ENCODE measurements at places on chromosomes 11 and 22. TPM values are rescaled to one million over a fixed set of nuclear protein-coding genes. Genes with fewer than 3 reads are reported as not detected.

The ARAP1 gene
- 88.6 TPM for total RNA-seq

The OR4D5 gene
- not detected for total RNA-seq

The CDKN1C gene
- 3.1 TPM for total RNA-seq

The OR8G1 gene
- total RNA-seq = not detected

The PLAAT5 gene
- not detected for total RNA-seq

The DGCR6 gene
- 0.71 TPM for total RNA-seq

The CRYBB3 gene
- total RNA-seq = not detected

The F2 gene
- total RNA-seq = not detected

The BLID gene
- total RNA-seq = not detected

- DNase-seq = no peak
Measured at GRCh38 chr11:19474954-19475721, 234.4 kb upstream of the E2F8 start.

- no peak for DNase-seq
Measured at GRCh38 chr11:73402834-73403185, 26.6 kb downstream of the RELT start.

GRCh38 chr22:31140746-31141145, 438 bp upstream of the PLA2G3 start:
- no peak for DNase-seq

- no peak for DNase-seq
Measured at GRCh38 chr11:74400606-74401005, 2.4 kb upstream of the PGM2L1 start.

- no peak for DNase-seq
Measured at GRCh38 chr11:65593518-65594414, 1.8 kb downstream of the KCNK7 start.

DNA sequence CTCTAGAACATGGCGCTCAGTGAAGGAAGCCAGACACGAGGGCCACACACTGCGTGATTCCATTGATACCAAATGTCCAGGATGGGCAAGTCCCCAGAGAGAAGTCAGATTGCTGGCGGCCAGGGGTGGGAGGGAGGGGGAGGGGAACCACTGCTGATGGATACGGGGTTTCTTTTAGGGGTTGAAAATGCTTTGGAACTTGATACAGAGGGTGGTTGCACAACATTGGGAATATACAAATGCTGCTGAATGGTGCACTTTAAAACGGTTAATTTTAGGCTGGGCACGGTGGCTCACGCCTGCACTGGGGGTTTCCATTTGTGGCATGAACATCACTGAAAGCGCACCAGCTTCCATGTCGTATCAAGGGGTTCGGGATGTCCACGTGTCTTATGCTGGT, 5.1 kb downstream of the TSPO start:
- DNase-seq = no peak

DNA sequence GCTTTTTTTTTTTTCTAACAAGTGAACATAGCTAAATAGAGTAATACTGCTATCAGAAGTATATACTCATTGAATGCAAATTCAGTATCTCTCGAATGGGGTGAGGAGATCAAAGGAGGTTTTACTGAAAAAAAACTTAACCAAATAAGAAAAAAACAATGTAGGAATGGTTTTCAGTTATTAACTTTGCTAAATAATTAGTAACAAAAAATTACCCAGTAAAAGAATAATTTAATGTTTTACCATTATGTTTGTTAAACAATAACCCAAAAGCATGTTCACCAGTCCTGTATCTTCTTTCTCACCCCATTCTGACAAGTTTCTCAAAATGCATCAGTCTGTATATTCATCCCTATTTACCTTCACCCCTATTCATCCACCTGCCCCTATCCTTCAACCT, 22.6 kb upstream of the CTSC start:
- DNase-seq = no peak

GRCh38 chr22:42604403-42604802, 10.3 kb downstream of the POLDIP3 start:
- DNase-seq = no peak

GRCh38 chr11:107017104-107017432, 1.2 kb downstream of the GUCY1A2 start:
- DNase-seq = no peak

DNA sequence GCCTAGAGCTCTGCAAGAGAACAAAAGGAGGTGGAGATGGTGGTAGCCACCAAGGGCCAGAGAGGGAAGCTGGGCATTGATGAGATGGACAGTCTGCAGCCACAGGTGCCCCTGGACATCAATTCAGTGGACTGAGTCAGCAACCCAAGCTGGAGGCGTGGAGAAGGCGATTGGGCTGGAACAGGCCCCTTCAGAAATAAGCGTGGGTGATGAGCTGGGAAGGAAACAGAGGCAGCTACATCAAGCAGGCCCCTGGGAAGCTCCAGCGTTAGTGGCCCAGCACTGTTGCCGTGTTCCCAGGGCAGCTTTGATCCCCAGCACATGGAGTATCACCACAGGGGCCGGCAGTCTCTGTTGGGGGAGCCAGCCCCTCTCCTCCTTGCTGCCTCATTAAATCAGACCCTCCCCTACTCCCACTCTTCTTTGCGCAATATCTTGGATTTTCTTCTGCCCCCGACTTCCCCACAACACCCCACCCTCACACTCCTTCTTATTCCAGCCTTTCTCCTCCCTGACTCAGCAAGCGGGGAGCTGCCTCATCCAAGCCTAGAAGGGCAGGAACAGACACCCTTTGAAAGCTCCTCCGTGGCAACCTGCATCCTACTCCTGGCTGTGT, 31.7 kb upstream of the OAF start:
- no peak for DNase-seq

DNA sequence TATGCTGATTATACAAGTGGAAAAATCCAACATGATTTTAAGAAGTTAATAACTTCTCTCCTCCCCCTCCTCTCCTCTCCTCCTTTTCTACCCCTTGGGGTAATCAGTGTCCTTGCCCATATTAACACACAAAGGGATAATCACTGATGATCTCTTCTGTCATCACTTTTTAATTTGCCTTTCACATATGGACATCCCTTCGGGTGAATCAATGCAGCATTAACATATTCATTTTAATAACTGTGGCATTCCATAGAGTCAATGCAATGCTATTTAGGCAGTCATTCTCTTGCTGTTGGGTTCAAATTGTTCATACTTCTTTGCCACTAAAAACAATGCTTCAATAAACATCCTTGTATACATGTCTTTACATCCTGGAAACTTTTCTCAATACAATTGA, 42.9 kb upstream of the GLYATL2 start:
- DNase-seq = no peak

DNA sequence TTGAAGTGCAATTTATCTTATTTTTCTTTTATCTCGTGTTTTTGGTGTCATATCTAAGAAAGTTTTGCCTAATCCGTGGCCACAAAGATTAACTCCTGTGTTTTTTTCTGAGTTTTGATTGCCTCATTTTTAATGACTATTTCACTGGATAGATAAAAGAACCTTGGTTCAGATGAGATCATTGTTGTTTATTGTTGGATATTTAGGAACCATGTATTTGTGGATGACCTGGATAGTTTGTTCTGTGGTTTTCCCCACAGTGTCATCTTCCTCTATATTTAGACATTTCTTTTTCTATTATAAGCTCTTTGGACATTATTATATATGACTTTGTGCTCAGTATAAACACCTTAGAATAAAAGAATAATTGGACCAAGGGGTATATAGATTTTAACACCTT, 37.2 kb downstream of the PPP6R3 start:
- DNase-seq = no peak

DNA sequence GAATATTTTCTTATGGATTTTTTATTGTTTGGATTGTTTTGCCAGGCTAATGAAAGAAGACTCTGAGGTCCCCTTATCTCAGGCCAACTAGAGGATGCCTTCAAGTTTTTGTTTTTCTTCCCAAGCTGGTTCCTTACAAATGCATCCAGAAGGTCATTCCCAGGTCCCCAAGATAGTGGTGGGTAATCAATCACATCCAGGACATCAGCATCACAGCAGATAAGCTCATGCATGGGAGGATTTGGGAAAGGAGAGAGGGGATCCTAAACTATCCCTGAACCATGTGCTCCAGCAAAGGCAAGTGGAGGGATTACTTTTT, 20.7 kb downstream of the FZD4 start:
- DNase-seq = no peak

DNA sequence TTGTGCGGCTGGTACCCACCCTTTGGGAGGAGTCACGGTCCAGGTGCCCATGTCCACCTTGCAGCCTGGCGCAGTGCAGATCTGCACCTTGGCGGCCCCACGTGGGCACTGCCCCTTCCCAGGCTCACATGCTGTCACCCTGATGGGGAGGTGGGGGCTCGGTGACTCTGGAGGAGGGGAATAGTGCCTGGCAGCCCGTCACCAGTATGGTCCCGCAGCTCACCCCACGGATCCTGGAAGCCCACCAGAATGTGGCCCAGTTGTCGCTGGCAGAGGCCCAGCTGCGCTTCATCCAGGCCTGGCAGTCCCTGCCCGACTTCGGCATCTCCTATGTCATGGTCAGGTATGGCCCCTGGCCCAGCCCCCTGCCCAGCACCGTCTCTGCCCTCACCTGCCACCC, 5.2 kb downstream of the TRPT1 start:
- DNase-seq = no peak

DNA sequence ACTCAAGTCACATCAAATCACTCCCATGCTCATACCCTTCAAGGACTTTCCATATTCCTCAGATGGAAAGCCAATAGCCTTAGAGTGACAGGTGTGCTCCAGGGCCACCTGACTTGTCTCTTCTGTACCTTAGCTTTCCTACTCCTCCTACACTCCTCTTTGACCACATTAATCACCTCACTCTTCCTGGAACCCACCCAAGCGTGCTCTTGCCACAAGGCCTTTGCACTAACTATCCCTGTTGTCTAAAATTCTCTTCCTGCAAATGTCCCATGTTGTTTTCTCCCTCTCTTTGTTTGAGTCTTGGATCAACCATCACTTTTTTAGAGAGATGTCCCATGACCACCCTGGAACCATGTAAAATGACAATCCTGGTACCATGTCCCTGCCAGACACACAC, 244.1 kb downstream of the AASDHPPT start:
- DNase-seq = no peak

- no peak for DNase-seq
Measured at GRCh38 chr22:25019427-25020184, 67.1 kb downstream of the KIAA1671 start.

DNA sequence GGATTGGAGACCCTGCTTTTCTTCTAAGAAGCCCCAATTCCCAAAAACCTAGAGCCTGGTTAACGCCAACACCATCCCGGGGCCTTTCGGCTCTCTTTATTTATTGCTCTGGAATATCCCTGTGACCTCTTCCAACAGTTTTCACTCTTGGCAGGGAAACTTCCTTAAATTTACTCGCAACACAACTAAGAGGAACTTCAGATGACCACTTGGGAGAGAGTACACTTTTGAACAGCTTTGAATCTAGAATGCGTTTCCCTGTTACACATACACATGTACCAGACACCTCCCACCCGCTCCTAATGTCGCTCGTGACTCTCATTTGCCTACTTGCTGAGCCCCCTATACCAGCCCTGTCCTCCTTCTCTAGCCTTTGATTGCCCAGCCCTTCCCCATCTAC, 19.4 kb downstream of the TUBA8 start:
- DNase-seq = no peak

DNA sequence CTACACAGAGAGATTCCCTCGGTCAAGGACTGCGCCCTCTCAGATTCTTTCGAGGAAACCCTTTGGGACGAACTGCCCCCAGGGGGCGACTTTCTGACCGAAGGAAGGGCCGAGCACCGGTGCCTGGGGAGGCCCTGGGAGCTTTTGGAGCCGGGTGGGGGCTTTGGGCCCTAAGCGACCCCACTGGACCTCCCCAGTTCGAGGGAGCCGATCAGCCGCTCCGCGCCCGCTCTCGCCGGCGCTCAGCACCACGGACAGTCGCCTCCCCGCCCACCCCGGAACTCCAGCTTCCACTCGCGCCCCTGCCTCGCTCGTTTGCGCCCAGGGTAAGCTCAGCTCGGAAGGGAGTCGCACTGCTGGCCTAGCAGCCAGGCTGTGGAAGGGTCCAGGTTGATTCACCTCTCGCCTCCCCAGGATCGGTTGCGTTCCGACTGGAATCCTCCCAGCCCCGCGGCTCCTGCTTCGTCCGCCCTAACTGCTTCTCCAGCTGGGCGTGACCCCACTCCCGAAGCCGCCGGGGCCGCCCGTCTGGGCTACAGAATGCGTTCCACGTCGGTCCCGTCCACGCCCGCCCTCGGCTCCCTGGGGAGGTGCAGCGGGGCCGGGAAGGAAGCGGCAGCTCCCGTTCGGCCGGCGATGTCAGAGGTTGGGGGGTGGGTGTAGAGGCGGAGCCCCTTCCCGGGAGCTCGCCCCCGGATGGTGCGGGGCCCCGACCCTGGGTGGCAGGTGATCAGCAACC, 428 bp downstream of the SCN3B start:
- peak; percentile 14 for DNase-seq

GRCh38 chr11:133476570-133477250, 55.6 kb downstream of the OPCML start:
- DNase-seq = no peak

DNA sequence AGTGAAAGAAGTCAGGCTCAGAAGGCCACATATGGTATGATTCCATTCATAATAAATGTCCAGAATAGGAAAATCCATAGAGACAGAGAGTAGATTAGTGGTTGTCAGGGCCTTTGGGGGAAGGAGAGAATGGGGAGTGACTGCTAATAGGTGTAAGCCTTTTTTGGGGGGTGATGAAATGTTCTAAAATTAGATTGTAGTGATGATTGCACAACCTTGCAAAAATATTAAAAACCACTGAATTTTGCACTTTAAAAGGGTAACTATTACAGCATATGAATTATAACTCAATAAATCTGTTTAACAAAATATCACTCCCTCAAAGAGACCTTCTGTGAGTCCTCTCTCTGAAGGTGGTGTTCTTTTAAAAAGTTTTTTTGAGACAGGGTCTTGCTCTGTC, 72.3 kb upstream of the GRK3 start:
- DNase-seq = no peak

DNA sequence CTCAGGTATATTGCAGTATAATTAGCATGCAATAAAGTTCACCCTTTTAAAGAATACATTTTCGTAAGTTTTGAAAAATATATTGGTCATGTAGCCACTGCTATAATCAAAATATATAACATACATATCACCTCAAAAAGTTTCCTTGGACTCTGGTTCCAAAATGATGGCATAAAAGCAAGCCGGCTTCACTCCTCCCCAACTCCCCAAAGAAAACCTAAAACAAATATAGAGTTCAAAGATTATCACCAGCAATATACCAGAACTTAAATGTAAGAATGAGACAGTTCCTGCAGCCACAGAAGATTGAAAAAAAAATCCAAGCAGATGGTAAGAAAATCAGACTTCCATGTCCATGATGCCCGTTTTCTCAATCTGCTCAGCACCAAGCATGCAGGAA, 104.3 kb downstream of the APIP start:
- DNase-seq = no peak

DNA sequence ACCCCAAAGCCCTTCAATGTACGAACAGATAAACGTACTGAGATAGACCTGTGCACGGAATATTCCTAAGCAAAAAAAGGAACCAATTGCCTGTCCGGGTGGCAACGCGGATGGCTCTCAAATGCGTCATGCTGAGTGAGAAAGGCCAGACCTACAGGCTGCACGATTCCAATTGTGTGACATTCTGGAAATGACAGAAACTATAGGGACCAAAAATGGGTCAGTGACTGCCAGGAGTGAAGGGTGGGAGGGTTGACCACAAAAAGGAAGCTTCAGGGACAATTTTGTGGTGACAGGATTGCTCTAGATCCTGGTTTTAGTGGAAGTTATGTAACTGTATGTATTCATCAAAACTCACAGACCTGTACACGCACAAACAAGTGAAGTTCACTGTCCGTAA, 24.0 kb upstream of the SYT8 start:
- no peak for DNase-seq

Measured in activated T-helper 1 cell treated with anti-CD3 and anti-CD28 coated beads, Interleukin-12 subunit alpha, Interleukin-12 subunit beta, Interleukin-2, Interleukin-4 antibody, amounts not matched to agents 30 ng/mL and 10 ng/mL and 1 ng/mL, durations not matched to agents 14 hours and 24 hours and 36 hours (primary cell).